Liver (tissue), 10 donors: ENCODE measurements at places on chromosomes 16 and 17.

DNA sequence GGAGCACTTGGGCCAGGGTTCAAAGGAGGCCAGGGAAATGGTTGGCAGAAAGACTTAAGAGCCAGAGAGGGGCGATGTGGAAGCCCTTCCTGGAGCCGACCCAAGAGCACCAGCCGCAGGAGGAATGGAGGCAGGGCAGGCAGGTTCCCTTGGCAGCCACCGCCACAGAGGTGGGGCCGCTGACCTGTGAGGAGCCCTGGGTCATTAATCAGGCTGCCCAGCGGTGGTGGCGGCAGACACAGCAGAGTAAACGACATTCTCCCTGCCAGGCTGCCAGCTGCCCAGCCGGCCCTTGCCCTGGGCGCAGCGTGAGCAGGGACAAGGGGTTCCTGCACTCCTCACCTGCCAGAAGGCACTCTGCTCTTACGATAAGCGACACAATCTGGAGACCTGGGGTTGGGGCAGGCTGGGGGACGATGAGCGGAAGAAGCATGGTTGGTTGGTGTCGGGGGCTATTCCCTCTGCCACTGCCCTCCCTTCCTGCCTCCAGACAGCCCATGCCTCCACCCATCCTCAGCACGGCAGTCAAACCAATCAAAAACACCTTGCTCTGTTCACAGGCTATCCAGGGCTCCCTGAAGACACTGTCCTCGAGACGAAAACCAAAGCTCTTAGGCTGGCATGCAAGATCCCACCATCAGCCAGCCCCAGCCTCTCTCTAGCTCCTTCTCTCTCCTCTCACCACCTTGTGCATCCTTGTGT lies 40.9 kb downstream of the PLXDC1 start:
- no peak for DNase-seq

GRCh38 chr17:70137451-70138230 lies 31.7 kb upstream of the KCNJ2 start:
- no peak for DNase-seq

- DNase-seq, result no peak
Observed at GRCh38 chr16:65657556-65657955, 535.7 kb upstream of the CDH11 start.

- DNase-seq, result no peak
Observed at GRCh38 chr16:13999071-13999894, 71.8 kb upstream of the MRTFB start.

GRCh38 chr17:55294042-55294751 lies 29.4 kb downstream of the HLF start:
- no peak for DNase-seq

DNA sequence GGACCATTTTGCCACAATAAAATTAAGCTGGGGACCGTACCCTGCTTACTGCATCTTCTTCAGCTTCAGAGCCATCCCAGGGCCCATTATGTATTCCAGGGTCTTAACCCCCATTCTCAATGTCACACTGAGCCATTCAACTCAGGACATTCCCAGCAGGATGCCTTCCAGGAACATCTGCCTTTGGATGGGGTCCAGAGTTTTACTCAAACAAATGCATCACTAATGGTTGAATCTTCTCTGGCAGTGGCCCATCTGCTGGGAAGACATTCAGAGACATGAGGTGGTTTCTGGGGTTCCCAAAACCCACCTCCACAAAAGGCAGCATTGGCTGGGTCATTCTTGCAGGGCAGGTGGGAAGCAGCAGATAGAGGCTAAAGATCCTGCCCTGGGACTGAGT lies 3.4 kb upstream of the SEC14L5 start:
- DNase-seq, result no peak
